Right renal cortex interstitium (tissue), 3 donors: ENCODE measurements at places on chromosomes 5 and 9.

- no peak for DNase-seq
These were observed 295.9 kb upstream of the ITGA1 start for GRCh38 chr5:52491818-52492217.

- no peak for DNase-seq
These were observed 36.4 kb downstream of the NXNL2 start for GRCh38 chr9:88571419-88571818.

DNA sequence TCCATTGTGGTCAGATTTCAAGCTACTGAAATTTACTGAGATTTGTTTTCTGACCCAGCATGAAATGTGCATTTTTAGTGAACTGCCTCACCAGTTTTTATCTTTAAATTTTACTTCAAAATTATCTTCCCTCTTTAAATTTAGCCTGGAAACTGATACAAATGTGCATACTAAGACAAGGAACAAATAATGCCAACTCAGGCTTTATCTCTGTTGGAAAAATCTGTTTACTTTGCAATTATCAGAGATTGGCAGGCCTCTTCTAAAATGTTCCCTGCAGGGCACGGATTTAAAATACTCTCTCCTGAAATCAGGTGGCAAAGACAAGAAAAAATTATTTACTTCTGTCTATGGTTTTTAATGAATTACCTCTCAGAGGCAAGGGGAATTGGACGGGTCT is 151.0 kb upstream of the PTCH1 start:
- DNase-seq: no peak

- DNase-seq: no peak
These were observed 37.4 kb downstream of the PIK3R1 start for GRCh38 chr5:68252673-68253623.
